GDM1 (cell line): ENCODE measurements at places on chromosomes 1 and 21.
A peak's percentile ranks its signal among the peaks of the same experiment; 100 is the strongest.

DNA sequence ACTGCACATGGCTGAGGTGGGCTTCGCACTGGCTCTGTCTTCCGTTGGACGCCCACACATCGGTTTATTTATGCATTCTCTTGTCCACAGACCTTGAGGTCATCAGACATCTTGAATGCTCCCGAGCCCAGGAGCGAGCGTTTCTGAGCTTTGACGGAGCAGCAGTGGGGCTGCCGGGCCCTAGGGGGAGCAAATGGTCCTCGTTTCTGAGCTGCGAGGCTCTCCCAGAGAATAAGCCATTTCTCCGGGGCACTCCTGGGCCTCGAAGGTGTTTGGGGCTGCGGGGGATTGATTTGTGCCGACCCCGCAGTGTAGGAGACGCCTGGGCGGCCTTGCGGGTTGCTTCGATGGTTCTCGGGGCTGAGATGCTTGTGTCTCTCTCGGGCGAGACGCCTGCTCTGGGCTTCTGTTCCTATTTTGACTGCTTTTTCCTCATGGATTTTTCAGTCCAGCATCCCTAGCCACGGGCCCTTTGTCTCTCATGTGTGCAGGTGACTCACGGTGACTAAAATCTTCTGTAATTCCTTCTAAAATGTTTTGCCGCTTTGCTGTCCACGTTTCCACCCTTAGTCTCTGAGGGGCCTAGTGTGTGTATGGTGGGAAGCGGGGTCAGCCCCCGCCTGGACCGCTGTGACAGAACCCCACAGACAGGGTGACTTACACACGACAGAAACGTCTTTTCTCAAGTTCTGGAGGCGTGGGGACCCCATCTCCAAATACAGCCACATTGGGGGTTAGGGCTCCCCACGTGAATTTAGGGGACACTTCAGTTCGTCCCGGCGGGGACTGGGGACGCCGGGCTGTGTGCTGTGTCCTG, 62.1 kb downstream of the FAAP20 start:
- DNase-seq: no peak

DNA sequence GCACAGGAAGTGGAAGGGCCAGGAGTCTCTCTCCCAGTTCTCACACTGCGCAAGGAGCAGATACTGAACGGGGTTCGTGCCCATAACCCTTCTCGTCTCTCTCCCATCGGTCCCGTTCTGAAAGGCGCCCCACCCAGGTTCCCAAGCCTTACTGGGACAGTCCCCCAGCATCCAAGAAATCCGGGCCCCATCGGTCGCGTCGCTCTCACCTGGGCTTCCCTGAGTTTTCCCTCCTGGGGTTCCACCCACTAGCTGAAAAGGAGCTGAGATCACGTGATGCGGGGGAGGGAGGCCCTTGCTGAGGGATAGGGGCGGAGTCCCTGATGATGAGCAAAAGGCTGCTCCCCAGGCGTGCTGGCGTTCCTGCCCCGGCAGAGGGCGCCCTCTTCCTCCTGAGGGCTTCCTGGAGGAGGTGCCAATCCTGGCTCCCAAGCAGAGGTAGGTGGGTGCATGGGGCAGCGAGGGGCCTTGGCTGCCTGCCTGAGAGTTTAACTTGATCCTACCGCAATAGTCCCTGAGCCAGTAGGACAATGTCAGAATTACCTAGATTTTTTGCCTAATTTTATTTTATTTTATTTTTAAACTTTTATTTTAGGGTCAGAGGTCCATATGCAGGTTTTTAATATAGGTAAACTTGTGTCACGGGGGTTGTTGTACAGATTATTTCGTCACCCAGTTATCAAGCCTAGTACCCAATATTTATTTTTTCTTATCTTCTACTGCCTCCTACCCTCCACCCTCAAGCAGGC, at the start of gene SPOCD1:
SPOCD1 (minus strand) TSS at position 271 of the 749 bp plus-strand sequence. CDS start 689 bp downstream, outside the sequence.
- peak; percentile 46 for DNase-seq

GRCh38 chr1:44345187-44345775, 9.8 kb downstream of the ERI3 start:
- no peak for DNase-seq

DNA sequence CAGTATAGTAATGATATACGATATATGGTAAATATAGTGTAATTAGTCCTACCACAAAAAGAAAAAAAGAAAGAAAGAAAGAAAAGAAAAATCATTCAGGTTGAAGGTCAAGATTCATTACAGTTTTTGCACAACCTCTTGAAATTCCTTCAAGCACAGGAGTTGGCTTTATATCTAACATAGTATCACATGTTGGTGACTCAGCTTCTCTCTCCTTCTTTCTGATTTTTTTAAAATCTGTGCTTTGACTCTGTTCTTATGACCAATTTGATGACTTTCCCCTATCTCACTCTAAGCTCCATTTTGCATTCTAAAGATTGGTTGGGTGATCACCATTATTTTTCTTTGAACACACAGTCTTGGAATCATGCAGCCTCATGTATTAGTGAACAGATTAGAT, 148.2 kb upstream of the COL11A1 start:
- no peak for DNase-seq

- no peak for DNase-seq
Measured at GRCh38 chr21:27261676-27262075, 294.8 kb upstream of the ADAMTS5 start.

DNA sequence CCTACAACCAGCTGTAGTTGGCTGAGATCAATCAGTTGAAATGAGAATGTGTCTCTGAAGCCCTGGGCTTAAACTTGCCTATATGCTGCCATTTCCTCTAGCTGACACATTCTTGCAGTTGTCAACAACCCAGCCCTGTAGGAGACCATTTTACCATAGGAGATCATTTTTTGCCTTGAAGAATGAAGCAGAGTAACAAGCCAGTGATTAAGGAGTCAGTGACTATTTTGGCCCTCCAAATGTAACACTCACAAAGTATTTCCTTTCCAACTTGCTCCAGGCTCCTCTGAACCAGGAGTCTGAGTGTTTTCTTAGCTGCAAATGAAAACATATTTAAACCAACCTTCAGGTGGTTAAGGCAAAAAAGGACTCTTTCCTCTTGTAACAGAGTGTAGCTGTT, 183.5 kb downstream of the ZZZ3 start:
- DNase-seq: no peak

- DNase-seq: no peak
Measured at GRCh38 chr21:46560568-46561444, 44.1 kb downstream of the S100B start.

DNA sequence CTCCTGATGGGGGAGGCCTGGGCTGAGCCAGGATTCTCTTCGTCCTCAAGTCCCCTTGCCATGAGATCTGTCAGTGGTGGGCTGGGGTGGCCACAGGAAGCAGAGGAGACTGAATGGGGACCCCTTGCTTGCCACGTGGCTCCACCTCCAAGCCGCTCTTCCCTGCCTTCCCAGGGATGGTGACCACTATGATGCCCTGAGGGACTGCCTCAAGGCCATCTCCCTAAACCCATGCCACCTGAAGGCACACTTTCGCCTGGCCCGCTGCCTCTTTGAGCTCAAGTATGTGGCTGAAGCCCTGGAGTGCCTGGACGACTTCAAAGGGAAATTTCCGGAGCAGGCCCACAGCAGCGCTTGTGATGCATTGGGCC, 20.9 kb upstream of the TMEM222 start:
- no peak for DNase-seq

DNA sequence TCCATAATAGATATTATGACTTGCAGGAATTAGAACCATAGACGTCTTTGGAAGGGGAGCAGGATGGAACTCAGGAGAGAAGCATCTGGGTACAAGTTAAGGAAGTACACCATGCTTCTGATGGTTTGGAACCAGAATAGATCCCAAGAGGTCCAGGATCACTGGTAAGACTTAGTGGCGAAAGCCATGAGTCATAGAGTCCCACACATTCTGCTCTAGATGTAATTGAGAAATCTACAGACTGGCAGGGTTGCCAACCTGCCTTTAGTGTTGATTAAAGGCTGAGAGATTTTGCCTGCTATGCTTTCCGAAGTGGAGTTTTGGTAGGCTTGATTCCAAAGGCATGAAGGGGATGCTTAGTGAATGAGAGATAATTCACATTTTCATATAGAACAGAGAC, 57.1 kb upstream of the C1orf87 start:
- no peak for DNase-seq

- no peak for DNase-seq
Measured at GRCh38 chr1:40197656-40198055, 36.5 kb downstream of the RLF start.

DNA sequence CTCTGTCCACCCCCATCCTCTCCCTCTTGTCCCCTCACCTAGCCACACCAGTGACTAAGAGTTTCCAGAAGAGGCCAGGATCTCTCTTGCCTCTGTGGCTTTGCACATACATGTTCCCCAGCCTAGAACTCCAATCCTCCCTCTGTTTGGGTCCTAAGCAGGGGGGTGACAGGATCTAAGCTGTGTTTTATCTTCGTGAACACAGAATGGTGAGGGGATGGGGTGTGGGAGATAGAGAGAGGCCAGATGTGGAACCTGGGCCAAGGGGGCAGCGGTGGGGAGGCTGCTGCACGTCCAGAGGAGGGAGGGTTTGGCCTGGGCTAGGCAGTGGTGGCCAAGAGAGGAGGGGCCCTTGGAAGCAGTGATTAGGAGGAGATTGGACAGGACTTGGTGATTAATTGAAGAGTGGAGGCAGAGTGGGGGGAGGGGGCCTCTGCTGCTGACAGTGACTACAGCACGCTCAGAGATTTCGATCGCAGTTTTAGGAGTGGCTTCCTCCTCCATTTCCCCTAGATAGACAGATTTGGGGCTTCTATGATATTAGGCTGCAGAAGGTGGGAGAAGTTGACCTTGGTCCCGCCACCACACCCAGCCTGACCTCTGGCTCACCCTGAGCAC, 17.1 kb upstream of the ADGRB2 start:
- DNase-seq: no peak

GRCh38 chr1:91846007-91846638, 39.8 kb downstream of the TGFBR3 start:
- no peak for DNase-seq

GRCh38 chr21:14876524-14876840, 188.3 kb downstream of the NRIP1 start:
- no peak for DNase-seq

GRCh38 chr1:182869241-182869666, 30.1 kb downstream of the DHX9 start:
- DNase-seq: no peak

- no peak for DNase-seq
Measured at GRCh38 chr1:36919491-36920145, 114.7 kb downstream of the GRIK3 start.

DNA sequence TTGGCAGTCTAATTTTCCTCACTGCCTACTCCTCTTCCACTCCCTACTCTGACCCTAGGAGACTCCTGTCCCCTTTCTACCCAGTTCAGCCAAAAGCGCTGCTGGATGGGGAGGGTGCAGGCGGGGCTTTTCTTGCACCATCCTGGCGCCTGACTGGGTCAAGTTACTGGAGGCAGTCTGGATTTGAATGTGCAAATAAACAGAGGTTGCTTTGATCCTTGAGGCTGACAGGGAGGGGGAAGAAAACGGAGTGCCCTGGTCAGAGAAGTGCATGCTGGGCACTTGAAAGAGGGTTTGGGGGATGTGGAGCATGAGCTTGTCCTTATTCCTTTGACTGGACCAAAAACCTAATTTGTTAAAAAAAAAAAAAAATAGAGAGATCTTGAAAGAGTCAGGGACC, 76.8 kb upstream of the SOX13 start:
- no peak for DNase-seq

- DNase-seq: no peak
Measured at GRCh38 chr1:176199707-176200106, 7.4 kb downstream of the COP1 start.

DNA sequence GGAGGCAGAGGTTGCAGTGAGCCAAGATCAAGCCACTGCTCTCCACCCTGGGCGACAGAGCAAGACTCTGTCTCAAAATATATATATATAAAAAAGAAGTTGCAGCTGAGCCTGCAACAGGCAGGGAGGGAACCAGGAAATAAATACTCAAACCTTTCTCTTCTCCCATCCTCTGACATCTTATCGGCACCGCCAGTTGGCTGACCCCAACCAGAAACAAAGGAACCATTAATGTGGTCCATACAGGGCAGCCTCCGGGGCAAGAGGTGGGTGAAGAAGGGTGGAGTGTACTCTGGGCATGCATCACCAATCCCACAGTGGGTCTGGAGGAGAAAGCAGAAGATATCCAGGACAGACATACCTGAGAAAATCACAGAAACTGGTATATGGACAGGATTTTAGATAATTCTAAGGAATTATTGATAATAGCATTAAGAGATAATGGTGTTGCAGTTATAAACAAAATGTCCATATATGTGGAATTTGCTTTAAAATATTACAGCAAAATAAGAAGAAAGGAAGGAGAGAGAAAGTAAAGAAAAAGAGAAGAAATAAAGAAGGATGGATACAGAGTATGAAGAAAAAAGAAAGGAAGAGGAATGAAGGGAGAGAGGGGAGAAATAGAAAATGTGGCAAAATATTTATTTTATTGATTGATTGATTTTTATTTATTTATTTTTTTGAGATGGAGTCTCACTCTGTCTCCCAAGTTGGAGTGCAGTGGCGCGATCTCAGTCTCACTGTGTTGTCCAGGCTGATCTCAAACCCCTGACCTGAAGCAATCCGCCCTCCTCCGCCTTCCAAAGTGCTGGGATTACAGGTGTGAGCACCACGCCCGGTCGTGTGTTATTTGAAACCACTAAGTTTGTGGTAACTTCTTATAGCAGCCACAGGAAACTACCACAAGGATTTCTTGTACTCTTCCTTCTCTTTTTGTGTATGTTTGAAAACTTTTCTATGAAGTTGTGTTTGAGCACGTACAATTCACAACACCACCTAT, 4.1 kb upstream of the PTAFR start:
- DNase-seq: no peak

- DNase-seq: no peak
Measured at GRCh38 chr1:208251911-208252835, 8.0 kb upstream of the PLXNA2 start.

- no peak for DNase-seq
Measured at GRCh38 chr1:51327386-51327785, 3.0 kb downstream of the TTC39A start.

- no peak for DNase-seq
Measured at GRCh38 chr1:43983253-43983899, 4.4 kb downstream of the B4GALT2 start.

- no peak for DNase-seq
Measured at GRCh38 chr21:26909972-26910371, 56.9 kb downstream of the ADAMTS5 start.

- DNase-seq: no peak
Measured at GRCh38 chr1:110059133-110059863, 11.2 kb downstream of the ALX3 start.

- no peak for DNase-seq
Measured at GRCh38 chr1:99700020-99700419, 54.1 kb downstream of the PALMD start.

GRCh38 chr1:64363111-64363510, 106.8 kb upstream of the CACHD1 start:
- no peak for DNase-seq

DNA sequence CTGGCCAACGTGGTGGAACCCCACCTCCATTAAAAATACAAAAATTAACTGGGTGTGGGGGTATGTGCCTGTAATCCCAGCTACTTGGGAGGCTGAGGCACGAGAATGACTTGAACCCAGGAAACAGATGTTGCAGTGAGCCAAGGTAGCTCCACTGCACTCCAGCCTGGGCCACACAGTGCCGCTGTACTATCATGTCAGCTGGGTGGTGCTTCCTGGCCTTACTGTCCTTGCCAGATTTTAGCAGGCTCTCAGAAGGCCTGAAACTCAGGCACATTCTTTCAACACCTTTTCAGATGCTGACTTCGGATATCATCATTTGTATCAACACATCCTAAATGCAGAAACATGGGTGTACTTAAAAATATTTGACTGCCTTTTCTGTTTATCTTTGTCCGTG, 31.6 kb upstream of the NBL1 start:
- DNase-seq: no peak

- DNase-seq: no peak
Measured at GRCh38 chr21:44438531-44439210, 16.6 kb upstream of the LRRC3 start.

GRCh38 chr1:156601892-156602291, 613 bp upstream of the GPATCH4 start:
- DNase-seq: no peak
